Skeletal muscle tissue (tissue), 5 donors: ENCODE measurements at places on chromosomes 1 and 21. TPM values are rescaled to one million over a fixed set of nuclear protein-coding genes. Genes with fewer than 3 reads are reported as not detected.

Gene NPHP4
- total RNA-seq = 5.2 TPM

Gene TSPEAR
- not detected for total RNA-seq

Gene KRTAP11-1
- not detected for total RNA-seq

Gene PRDM15
- 2.6 TPM for total RNA-seq

Gene COP1
- total RNA-seq = 76.7 TPM

Gene DMRTA2
- under 0.01 TPM for total RNA-seq

Gene NFIA
- 31.3 TPM for total RNA-seq

Gene TFF3
- 5.2 TPM for total RNA-seq

Gene RNPC3
- total RNA-seq = 9.4 TPM

Gene PLPP3
- 132 TPM for total RNA-seq

Gene LRRC8B
- total RNA-seq = 3.7 TPM

Gene LHX8
- total RNA-seq = not detected

Gene NCMAP
- total RNA-seq = 0.52 TPM

Gene RNF223
- not detected for total RNA-seq

Gene PDC
- total RNA-seq = not detected

Gene RYR2
- 5.7 TPM for total RNA-seq

Gene S100A1
- 0.52 TPM for total RNA-seq

Gene SPATA21
- not detected for total RNA-seq

Gene ZFP69
- total RNA-seq = 3.7 TPM

Gene SPRR4
- total RNA-seq = not detected

Gene ASB17
- not detected for total RNA-seq

Gene MRPS6
- 18.8 TPM for total RNA-seq

Gene EFCAB7
- 4.7 TPM for total RNA-seq

Gene CR1L
- total RNA-seq = 2.6 TPM

Gene OR2G6
- total RNA-seq = not detected

Gene NT5C1A
- total RNA-seq = 11.0 TPM

Gene MATN1
- total RNA-seq = 1.6 TPM

Gene PRAMEF4
- total RNA-seq = not detected

Gene KRTAP13-2
- not detected for total RNA-seq

Gene GJA8
- total RNA-seq = not detected

Gene MX2
- total RNA-seq = 6.8 TPM

Gene PLEKHN1
- total RNA-seq = not detected

Gene TRIM58
- total RNA-seq = 5.2 TPM

Gene PAQR6
- 1.0 TPM for total RNA-seq

Gene FCER1G
- 16.2 TPM for total RNA-seq

Gene FAM177B
- total RNA-seq = not detected

Gene FAM151A
- not detected for total RNA-seq

Gene NEK2
- 3.1 TPM for total RNA-seq

Gene RBM34
- total RNA-seq = 24.5 TPM
